ENCODE measurements at places on chromosomes 2 and 18. TPM values are rescaled to one million over a fixed set of nuclear protein-coding genes. Genes with fewer than 3 reads are reported as not detected.

Gene TXNDC2
- 0.11 TPM for polyA plus RNA-seq

Gene COLEC12
- 0.47 TPM for polyA plus RNA-seq

Gene IL1RL2
- not detected for polyA plus RNA-seq

Gene C2orf72
- 1.7 TPM for polyA plus RNA-seq

Gene ADRA2B
- polyA plus RNA-seq = 8.3 TPM
